ENCODE measurements at places on chromosomes 4 and X.

GRCh38 chr4:84031401-84031800 is 467.7 kb downstream of the NKX6-1 start:
- no peak for DNase-seq

DNA sequence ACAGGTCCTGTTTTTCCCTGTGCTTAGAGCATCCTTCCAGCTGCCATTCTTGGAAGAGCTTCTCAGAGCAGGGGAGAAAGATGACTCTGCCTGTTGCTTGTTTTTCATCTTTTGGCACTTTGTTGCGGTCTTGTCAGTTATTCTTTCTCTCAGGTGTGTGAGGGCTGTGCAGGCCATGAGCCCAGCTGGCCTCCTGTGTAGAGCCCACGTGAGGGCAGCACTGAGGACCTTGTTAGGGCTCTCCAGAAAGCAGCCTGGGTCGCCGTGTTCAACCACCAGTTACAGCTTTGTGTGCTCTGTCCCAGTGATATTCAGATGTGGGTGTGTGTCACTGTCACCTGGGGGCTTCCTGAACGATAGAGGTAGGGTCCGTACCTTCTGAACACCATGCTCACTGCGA is 52.8 kb downstream of the NOP14 start:
- DNase-seq: no peak

DNA sequence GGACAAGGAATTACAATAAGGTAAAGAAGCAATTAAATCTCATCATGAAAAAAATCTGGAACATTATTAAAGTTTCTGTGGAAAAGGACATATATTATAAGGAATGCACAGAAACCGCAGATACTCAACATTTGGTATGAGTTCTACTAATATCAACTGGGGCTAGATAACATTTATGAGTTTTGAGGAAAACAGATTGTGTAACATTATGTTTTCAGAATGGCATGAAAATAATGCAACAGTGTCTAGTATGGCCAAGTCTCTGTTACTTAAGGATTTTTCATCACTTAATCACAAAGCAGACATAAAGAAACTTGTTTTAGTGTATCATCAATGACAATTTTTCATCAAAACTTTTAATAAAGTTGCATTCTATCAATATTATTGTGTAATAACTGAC is 785.0 kb downstream of the GLUD2 start:
- DNase-seq: no peak

DNA sequence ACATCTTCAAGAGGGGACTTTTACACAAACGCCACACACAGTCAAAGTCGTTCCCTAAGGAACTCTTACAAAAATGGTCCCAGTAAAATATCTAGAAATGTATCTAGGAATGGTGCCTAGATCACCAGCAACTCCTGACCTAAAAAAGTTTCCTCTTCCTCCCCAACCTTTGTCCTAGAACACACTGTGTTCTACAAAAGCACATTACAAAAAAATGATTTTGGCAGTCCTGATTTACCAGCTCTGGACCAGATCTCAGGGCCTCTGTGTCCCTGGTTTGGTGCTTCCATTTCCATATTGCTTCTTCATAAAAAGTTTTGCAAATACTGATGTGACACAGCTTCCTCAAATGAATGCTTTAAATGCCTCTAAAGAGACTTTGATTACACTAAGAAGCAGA is 55.0 kb downstream of the LNX1 start:
- DNase-seq: no peak

GRCh38 chr4:44661940-44662622 is 10.7 kb upstream of the YIPF7 start:
- DNase-seq: no peak

DNA sequence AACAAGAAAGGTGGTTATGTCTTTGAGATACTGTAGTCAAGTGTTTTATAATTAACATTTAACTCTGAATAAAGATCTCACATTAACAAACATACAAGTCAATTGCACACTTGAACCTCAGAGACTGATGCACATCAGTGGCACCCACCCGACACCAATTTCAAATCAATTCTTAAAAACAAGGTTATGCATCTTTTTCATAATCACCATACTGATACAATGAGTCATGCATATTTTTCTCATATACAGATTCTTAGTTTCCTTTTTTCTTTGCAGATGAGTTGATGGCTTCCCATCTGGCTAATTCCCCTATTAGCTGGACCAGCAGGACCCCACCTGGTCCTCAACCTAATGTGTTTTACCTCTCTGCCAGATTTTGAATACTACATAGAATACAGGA is 136.2 kb upstream of the RPL34 start:
- no peak for DNase-seq

- no peak for DNase-seq
These were observed 26.9 kb downstream of the ASB9 start for GRCh38 chrX:15242899-15243555.

GRCh38 chr4:82284475-82284857 is 89.3 kb downstream of the HNRNPD start:
- no peak for DNase-seq

Data from smooth muscle cell of the brain vasculature (primary cell).